ENCODE measurements at places on chromosomes 4 and X.

DNA sequence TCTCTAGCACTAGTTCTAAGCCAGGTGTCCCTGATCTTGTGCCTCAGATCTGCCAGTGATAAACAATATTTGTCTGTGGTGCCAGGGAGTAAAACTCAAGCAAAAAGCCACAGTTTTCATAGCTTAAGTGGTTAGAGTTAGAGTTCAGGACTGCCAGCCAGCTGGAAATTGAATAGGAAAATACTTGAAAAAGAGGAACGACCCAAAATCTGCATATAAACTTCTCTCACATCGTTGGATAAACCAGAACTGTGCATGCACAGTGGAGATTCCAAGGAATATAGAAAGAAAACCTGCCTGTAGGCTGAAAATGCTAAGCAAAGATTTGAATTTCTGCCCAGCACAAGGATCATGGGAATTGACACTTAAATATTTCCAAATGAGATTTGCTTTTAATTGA, 35.0 kb upstream of the GNPDA2 start:
- no peak for DNase-seq

- no peak for DNase-seq
These were observed 13.2 kb downstream of the ATP8A1 start for GRCh38 chr4:42643685-42644084.

DNA sequence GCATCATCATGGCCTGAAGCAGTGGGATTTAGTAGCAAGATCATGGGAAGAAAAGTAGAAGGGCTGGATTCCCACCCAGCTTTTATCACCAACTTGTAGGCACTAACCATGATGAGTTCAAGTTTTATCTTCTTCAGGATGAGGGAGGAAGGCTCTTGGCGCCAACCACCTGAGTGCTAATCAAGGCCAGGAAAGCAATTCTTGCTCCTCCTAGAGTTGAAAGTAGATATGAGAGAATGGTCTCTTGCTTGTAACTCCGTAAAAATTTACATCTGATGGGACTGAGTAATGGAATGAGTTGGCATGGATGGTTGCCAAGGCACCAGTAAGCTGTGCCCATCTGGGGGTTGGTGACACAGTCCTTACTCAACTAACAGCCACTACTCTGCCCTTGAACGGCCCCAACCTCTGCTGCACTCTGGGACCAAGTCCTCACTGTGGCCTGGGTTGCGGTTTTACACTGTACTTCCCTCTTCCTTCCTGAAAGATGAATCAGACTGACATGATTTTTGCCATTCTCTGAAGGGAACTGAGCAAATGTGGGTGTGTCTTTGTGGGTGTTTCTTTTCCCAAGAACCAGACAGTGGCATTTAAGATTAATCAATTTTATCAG, 39.4 kb upstream of the NDP start:
- peak; percentile 98 for DNase-seq

DNA sequence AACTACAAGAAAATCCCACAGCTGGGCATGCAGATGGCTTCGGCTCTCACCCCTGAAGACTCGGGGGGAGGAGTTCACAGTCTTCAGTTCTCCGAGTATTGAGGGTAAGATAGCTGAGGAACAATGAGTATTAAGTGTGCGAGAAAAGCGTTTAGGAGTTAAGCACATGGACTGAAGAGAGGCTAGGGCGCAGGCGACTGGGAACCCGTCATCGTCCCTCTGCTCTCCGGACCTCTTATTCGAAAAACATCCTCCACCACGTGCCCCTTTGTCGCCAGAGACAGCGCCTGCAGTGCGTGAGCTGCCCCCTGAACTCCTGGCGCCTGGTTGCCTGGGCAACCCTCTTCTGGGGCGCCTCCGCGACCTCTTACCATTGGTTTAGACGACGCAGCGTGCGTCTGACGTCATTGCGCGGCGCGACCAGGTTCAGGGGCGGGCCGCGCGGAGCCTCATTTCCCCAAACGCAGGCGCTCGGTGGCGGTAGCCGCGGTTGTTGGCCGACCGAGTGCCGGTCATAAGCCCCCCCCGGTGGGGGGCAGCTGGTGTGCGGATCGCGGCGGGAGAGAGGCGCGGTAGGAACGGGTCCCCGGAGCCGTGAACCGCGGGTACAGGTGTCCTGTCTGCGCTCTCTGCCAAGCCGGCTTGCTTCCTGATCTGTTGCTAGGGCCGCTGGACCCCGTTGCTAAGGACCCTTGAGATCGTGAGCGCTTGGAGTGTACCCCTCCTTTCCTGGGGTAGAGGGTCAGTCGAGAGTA, at the start of gene PACRGL:
Gene PACRGL (plus strand): TSS at position 452 of the 755 bp plus-strand sequence. CDS start 4,024 bp downstream, outside the sequence.
- DNase-seq = peak; percentile 92

- no peak for DNase-seq
These were observed 85.4 kb downstream of the TIGD2 start for GRCh38 chr4:89196745-89197144.

- no peak for DNase-seq
These were observed 3.3 kb downstream of the ING2 start for GRCh38 chr4:183507925-183508696.

GRCh38 chr4:766559-767283, 59.2 kb downstream of the CPLX1 start:
- DNase-seq = no peak

GRCh38 chr4:23323436-23323835, 566.4 kb downstream of the PPARGC1A start:
- no peak for DNase-seq

GRCh38 chrX:19972984-19973383, 17.9 kb downstream of the BCLAF3 start:
- DNase-seq = no peak

GRCh38 chr4:836003-836511, 10.1 kb upstream of the CPLX1 start:
- DNase-seq = no peak

DNA sequence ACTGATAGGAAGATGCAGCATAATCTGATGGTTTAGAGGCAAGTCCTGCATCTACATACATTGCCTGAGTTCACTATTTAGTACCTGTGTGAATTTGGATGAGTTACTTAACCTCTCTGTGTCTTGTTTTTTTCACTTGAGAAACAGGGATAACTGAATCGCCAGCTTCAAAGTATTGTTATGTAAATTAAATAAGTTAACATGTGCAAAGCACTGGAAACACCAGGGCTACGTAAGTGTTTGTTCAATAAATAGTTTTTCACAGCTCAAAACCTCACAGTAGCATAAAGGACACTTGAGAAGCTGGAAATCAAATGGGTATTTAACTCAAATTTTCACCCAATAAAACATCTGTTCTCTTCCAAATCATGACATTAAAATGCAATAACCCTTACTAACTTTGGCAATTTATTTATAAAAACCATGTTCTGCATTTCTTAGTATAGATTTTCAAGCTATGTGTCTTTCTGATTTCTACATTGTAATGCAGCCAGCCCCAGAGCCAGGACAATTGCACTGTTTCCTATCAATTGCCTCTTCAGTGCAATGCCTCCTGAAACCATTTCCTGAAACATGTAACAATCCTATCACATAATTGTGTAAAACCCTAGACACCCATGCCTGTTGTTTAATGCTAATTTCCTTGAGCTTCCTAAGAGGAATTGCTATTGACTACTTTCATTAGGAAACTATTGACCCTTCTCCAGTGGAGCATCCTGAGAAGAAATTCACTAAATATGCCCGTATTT, 177.1 kb downstream of the UNC5C start:
- DNase-seq = no peak

DNA sequence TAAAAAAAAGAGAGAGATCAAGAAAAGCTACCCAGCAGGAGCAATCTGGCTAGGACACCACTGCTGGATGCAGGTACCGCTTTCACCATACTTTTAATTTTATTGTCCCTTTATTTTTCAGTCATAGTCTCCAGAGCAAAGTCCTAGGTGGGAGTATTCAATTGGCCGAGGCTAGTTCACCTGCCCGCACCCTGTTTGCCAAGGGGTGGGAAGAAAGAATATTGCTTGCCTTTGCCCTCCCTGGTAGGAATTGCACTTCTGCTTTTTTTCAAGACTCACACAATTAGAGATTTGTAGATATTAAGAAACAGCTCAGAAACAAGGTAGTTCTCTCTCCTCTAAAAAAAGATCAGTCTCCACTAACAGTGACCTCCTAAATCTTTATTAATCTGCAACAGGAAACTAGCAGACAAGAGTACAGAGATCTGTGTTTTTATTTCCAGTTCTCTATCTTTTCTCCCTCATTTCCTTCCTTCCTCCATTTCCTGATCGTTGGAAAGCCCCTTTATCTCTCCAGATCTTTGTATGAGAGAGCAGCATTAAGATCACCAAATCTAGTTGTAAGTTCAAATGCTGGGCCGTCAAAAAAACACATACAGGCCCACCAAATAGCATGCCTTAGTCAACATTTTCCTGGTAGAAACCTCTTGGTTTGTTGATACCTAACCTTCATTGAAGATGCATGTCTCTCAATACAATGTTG, 9.4 kb upstream of the RPGR start:
- no peak for DNase-seq

- DNase-seq = no peak
These were observed 51.0 kb upstream of the MTM1 start for GRCh38 chrX:150517303-150517910.

GRCh38 chr4:52051615-52052474, 741 bp downstream of the SPATA18 start:
- DNase-seq = peak; percentile 66

DNA sequence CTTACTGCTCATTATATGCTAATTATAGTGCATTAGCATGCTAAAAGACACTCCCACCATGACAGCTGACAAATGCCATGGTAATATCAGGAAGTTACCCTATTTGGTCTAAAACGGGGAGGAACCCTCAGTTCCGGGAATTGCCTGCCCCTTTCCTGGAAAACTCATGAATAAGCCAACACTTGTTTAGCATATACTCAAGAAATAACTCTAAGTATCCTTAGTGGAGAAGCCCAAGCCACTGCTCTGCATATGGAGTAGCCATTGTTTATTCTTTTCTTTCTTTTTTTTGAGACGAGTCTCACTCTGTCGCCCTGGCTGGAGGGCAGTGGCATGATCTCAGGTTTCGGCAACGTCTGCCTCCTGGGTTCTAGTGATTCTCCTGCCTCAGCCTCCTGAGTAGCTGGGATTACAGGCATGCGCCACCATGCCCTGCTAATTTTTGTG, 15.5 kb downstream of the NUDT6 start:
- DNase-seq = no peak

DNA sequence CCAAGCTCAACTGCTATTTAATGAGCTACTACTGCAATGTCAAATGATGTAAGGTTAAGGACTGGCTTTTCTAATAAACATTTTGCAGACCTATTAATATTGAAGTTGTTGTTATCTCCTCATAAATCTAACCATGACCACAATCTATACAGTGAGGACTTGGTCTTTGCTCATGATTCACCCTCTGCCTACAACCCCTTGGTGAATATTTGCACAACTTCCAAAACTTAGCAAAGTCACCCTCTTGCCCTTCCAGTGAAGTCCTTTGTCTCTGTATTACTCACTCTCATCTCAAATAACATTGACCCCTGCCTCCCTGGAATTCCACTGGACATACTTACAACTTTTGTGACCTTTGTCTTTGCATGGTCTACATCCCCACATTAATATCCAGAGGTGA, 204.5 kb downstream of the KCNIP4 start:
- DNase-seq = no peak

DNA sequence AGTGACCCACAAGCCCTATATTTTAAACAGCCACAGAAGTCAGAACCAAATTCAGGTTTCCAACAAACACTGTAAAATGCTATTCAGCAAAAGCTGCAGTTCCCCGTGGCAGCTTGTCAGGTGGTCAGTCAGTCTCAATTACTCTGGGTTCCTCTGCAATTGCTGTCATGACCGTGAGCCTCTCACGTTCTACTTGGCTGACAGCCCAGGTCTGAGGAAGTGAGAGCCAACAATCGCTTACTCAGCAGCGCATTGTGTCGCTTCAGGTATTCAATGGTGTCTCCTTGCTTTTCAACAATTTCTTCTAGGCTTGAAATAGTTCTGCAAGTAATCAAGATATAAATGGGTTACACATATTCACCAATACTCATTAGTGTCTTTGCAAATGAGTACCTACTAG, 25.8 kb downstream of the TRIM75 start:
- DNase-seq = peak; percentile 1

DNA sequence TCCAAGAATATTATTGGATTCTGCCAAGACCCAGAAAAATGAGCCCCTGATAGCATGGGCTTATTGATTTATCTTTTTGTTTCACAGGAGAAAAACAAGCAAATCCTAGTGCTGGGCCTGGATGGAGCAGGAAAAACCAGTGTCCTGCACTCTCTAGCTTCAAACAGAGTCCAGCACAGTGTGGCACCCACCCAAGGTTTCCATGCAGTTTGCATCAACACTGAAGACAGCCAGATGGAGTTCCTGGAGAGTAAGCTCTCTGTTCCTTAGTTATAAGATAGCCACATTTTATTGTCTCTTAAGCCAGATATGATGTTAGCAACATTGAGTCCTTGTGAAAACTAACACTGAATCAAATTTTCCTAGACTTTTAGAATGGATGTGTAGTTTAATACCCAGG, 5.5 kb downstream of the ARL9 start:
- no peak for DNase-seq

- peak; percentile 37 for DNase-seq
These were observed 675 bp downstream of the PRIMPOL start for GRCh38 chr4:184649971-184650855.

- peak; percentile 31 for DNase-seq
These were observed 336.1 kb upstream of the BOD1L1 start for GRCh38 chr4:13963601-13964000.

DNA sequence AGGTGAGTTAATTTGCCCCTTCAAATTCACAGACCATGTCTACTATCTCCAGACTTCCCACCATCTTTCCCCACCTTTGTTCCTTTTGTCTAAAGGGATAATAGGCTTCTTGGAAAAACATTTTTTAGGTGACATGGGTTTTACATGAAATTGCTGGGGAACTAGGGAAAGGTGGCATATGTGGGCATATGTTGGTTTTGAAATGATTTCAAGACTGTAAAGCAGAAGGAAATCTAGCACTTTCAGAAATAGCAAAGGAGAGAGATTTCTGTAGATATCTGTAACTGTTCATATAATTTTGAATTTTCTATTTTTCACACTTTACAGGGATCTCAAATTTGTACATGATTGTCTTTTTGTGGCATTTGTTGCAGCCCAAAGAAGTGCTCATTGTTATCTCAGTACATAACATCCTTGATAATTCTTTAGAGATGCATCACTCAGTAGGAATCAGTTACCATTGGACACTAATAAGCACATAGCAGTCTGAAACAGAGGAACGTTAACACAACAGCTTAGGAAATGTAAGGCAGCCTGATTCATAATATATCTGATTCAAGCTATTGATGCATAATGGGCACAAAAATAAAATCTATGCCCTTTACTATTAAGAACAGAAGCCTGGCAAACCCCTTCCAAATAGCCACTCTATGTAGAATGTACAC, 659.7 kb downstream of the CENPC start:
- DNase-seq = no peak

GRCh38 chr4:69156913-69157312, 57.6 kb downstream of the UGT2B11 start:
- no peak for DNase-seq
